PC-3 (cell line): ENCODE measurements at places on chromosomes 7 and 10. TPM values are rescaled to one million over a fixed set of nuclear protein-coding genes. Genes with fewer than 3 reads are reported as not detected.

DNA sequence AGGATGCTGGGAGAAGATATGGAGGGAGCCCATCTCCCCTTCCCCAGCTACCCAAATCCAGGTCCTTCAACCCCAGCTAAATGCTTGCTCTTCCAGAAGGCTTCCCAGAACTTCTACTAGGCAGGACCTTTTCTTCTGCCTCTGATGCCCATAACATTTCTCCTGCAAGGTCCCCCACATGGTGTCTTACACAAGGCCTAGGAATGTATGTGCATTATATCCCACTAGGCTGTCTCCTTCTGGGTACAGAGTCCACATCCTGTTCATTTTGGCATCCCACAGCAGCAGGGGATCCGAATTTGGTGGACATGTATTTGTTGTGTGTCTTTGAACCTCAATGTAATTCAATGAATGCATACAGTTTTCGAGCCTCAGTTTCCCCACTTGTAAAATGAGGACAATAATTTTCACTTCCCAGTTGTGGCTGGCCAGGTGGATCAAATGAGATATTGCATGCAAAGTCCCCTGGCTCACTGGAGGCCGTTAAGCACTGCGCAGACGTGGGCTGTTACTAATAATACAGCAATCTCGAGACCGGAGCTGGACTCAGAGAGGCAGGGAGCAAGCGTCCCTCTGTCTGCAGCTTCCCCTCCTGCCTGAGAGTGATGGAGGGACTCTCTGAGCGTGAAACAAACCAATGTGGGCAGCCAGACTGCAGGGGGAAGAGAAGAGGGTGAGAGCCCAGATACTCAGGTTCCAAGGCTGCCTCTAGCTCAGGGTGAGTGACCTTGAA, 18.6 kb upstream of the YWHAG start:
- H3K27me3 ChIP-seq = no peaks in the 10 kb centered on the region
- peaks cover 24% of the 10 kb centered on the region for H3K4me1 ChIP-seq
- no peaks in the 10 kb centered on the region for H3K36me3 ChIP-seq
- H3K27ac ChIP-seq = no peak overlapping the region
- H3K4me3 ChIP-seq = no peak overlapping the region

- H3K27ac ChIP-seq = no peak overlapping the region
- 0 out of 2 replicates have a peak, but pooled peaks cover 3% of the 10 kb centered on the region for H3K36me3 ChIP-seq
- H3K4me1 ChIP-seq = no peaks in the 10 kb centered on the region
- no peaks in the 10 kb centered on the region for H3K27me3 ChIP-seq
- no peak for DNase-seq
- H3K4me3 ChIP-seq = no peak overlapping the region
Observed at GRCh38 chr10:101580486-101581399, 7.3 kb downstream of the POLL start.

The VSIR gene
- total RNA-seq = 13.7 and 14.1 TPM in 2 replicates

- no peak within 1 kb of the TSS for H3K4me3 ChIP-seq
- no peak within 1 kb of the TSS for H3K27ac ChIP-seq
- H3K36me3 ChIP-seq = no peaks in the 10 kb centered on the region
Observed at GRCh38 chr10:48274636-48275035, at the start of gene FRMPD2. TSS of gene FRMPD2 (minus strand) at chr10:48274696. CDS start at chr10:48274567, 129 bp downstream.

The RHOBTB1 gene
- 6.7 and 7.0 TPM in 2 replicates for total RNA-seq

DNA sequence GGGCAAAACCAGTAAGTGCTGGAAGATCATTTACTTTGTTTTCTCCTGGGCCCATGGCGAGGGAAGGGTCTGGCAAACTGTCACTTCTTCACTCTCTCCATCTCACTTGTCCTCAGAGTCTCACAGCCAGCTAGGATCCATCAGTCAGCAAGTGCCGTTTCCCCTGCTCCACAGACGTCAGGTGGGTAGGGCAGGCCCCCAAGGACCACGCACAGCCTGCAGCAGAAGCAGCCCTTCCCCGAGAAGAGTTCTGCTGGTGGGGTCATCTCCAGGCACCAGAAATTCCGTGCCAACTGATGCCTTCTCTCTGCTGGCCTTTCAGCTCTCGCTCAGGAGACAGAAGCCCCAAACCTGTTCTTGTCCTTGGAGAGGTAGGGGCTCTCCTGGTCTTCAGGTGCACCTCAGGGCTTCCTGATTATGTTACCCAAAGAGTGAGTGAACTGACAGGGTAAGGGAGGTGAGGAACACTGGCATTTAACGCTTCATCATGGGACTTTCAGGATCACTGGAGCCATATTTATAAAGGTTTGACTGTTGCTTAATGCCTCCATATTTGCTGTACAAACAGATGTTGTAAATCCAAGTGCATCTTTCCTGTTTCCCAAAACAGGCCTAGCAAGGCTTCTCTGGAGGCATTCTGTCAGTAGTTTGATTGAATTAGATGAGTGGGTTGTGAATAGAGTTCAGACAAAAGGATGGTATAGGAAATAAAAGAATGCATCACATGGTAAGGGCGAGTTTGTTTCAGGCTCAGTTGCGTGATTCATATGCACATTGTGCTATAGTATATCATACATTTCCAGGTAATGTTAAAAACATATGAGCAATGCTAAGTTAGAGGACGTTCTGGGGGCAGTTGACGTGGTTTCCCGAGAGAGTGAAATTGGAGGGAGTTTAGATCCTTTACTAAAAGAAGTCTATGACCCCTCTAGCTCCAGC, 13.7 kb upstream of the TSPAN15 start:
- H3K4me1 ChIP-seq = peaks cover 60% of the 10 kb centered on the region
- H3K27me3 ChIP-seq = no peaks in the 10 kb centered on the region
- no peaks in the 10 kb centered on the region for H3K36me3 ChIP-seq
- peak overlapping the region; percentile 31; the same call in 1 of the 2 replicates for H3K4me3 ChIP-seq
- peak; percentile 70 for DNase-seq

The SLC16A9 gene
- 12.8 and 17.4 TPM in 2 replicates for total RNA-seq

GRCh38 chr7:55063061-55063460, 44.2 kb downstream of the EGFR start:
- H3K4me3 ChIP-seq = no peak overlapping the region
- peaks cover 22% of the 10 kb centered on the region for H3K36me3 ChIP-seq

- H3K4me1 ChIP-seq = no peaks in the 10 kb centered on the region
- H3K36me3 ChIP-seq = no peaks in the 10 kb centered on the region
- no peak overlapping the region for H3K4me3 ChIP-seq
- no peaks in the 10 kb centered on the region for H3K27me3 ChIP-seq
- no peak overlapping the region for H3K27ac ChIP-seq
Observed at GRCh38 chr7:3282457-3282856, 18.6 kb upstream of the SDK1 start.

The VSTM4 gene
- total RNA-seq = not detected in 2 replicates

The NEUROD6 gene
- total RNA-seq = not detected in 2 replicates

- H3K36me3 ChIP-seq = no peaks in the 10 kb centered on the region
- H3K4me3 ChIP-seq = no peak overlapping the region
- DNase-seq = no peak
Observed at GRCh38 chr7:50205011-50205410, 99.5 kb upstream of the IKZF1 start.

The PPIF gene
- total RNA-seq = 381 and 472 TPM in 2 replicates

GRCh38 chr7:121459148-121459547, 63.0 kb upstream of the FAM3C start:
- no peak overlapping the region for H3K4me3 ChIP-seq
- H3K4me1 ChIP-seq = no peaks in the 10 kb centered on the region
- H3K36me3 ChIP-seq = no peaks in the 10 kb centered on the region
